Right hindlimb (tissue), 1 donor: ENCODE measurements at places on chromosomes 2 and 18.
A peak's percentile ranks its signal among the peaks of the same experiment; 100 is the strongest.

DNA sequence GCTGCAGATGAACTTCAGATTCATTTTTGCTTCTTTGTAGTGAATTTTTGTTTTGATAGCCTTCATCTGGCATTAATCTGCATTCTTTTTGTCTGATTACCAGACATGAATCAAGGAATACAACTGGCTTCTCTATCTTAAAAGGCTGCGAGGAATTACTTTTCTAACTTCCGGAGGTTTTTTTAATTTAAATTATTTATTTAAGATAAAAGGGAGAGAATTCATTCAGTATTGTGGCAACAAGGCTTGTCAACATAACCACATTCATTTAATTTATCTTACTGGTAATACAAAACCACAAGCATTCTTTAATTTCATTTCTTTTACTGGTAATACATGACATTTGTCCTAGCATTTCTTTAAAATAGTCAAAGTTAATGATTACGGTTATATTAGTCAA is 36.0 kb downstream of the CSRNP3 start:
- DNase-seq = no peak

- DNase-seq = no peak
Measured at GRCh38 chr2:174874085-174874484, 109.8 kb upstream of the CHRNA1 start.

GRCh38 chr2:177038787-177039484 is 173.7 kb upstream of the HNRNPA3 start:
- DNase-seq = no peak

DNA sequence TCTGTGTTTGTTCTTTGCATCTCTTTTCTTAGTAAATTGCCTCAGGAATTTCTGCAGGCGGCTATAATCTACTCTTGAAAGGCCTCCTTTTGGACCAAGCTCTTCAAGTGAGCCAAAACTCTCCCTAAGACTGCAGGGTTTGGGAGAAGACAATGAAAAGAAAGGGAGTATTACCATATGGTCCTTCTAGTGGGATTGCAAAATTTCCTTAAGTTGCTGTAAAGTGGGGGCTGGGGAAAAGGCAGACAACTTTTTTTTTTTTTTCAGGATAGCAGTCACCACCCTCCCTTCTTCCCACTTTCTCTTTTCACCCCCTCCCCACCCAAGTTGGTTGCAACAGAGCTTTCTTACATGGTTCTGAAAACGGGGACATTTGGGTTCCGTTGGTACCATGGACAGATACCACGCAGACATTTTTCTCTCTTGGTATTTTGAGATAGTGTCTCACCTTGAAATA is 183.7 kb downstream of the FHOD3 start:
- no peak for DNase-seq

GRCh38 chr2:67213677-67214402 is 183.3 kb upstream of the ETAA1 start:
- no peak for DNase-seq

DNA sequence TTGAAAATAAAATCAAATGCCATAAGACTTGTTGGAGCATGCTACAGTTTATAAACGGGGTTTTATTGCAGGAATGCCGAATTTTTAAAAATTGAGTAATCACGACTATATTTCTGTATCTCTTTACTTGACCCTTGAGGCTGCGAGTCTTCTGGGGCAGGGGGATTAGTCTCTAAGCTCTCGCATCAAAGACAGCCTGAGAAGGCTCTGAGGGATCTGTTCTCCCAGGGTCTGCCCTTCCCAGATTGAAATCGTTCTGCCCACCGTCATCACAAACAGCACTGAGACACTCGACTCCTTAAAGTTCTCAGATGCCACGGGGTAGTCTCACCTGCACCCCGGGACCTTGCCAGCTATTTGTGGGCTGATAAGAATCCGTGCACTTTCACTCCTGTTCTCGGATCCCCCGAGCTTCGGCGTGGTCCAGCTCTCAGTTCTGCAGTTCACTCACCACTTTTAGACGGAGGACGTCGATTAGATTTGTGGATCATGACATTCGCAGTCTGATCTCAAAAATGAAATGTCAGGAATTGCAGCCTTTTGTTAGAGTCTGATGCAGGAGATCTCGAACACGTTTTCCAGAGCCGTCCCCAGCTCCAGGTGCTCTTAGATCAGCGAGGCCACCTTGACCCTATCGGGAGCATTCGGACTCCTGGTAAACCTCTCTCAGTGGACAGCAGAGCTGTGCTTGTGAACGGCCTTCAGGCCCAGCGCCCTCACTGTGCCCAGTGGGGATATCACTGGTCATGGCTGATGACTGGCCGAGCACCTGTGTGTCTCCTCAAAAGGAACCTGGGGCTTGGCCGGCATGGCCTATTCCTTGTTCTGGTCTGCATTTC is 43.0 kb downstream of the TWIST2 start:
- no peak for DNase-seq

DNA sequence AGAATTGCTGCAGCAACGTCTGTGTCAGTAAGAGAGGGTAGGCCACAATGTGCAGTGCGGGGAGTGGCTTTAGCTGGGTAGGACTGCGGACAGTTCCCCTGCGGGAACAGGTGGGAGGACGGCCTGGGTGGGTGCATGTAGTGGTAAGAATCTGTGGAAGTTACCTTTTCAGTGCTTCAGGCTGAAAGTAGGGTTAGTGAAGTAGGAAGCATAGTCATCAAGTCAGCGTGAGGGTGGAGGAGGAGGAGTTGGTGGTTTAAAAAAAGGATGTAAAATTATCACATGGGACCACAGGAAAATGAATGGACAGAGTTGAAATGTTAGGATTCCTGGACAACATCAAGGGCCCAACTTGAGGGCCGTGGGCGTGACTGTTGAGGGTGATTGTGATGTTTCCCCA is 13.2 kb downstream of the CEP192 start:
- no peak for DNase-seq

GRCh38 chr18:45136381-45137086 is 455.8 kb downstream of the SETBP1 start:
- no peak for DNase-seq

DNA sequence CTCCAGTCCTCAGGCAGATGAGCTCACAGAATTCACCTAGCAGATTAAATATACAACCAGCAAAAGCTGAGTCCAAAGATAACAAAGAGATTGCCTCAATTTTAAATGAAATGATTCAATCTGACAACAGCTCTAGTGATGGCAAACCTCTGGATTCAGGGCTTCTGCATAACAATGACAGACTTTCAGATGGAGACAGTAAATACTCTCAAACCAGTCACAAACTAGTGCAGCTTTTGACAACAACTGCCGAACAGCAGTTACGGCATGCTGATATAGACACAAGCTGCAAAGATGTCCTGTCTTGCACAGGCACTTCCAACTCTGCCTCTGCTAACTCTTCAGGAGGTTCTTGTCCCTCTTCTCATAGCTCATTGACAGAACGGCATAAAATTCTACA is 86.0 kb downstream of the PTRHD1 start:
- no peak for DNase-seq

DNA sequence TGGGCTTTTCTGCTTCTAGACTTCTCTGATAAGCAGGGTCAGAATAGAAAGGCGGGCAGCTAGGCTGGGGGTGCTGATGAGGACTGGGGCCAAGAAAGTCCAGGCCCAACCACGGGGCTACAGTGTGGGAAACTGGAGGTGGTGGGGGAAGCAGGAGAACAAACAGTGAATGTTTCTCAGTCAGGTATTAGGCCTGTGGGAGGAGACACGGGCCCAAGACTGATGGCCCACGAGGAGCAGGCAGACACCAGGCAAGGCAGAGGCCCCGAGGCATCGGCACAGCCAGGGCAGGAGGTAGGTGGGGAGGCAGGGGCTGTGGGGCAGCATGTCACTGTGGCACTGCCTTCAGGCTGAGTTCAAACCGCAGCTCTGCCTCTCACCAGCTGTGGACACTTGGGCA is 40.7 kb downstream of the KCNIP3 start:
- no peak for DNase-seq

DNA sequence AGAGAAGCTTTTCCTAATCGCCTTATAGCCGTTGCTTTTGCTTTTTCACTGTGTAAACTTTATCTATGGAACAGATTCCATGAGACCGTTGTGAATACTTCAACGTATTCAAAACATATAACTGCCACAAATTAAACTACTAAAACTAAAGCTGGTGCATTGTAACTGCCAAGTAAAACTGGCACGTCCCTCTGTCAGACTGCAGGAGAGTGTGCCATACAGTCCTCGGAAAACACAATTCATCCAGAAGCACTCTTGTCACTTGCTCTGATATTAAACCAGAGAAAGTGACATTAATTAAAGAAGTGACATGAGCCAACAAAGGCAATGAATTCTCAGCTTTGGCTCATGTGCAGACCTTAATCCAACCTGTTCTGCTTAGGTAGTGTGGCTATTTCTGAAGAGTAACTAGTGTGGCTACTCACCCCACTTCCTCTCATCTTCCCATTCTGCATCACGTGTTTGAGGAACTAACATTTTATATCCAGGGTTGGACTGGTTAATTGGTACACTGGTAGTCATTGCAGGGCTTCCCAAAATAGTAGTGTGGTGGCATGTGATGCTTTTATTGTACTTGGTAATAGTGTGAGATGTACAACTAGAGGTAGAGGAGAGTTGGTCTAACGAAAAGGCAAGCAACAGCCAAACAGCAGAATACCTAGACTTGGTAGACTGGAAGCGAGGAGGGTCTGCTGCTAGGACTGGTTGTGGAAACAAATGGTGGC is 9.7 kb downstream of the VRK2 start:
- DNase-seq = no peak

- DNase-seq = no peak
Measured at GRCh38 chr2:10126632-10127026, 4.1 kb downstream of the RRM2 start.

GRCh38 chr2:140808820-140809219 is 1322.0 kb downstream of the LRP1B start:
- no peak for DNase-seq

GRCh38 chr18:3603421-3604234 is 153.7 kb downstream of the TGIF1 start:
- peak; percentile 73 for DNase-seq

- DNase-seq = no peak
Measured at GRCh38 chr18:33761363-33761762, 183.3 kb downstream of the ASXL3 start.

DNA sequence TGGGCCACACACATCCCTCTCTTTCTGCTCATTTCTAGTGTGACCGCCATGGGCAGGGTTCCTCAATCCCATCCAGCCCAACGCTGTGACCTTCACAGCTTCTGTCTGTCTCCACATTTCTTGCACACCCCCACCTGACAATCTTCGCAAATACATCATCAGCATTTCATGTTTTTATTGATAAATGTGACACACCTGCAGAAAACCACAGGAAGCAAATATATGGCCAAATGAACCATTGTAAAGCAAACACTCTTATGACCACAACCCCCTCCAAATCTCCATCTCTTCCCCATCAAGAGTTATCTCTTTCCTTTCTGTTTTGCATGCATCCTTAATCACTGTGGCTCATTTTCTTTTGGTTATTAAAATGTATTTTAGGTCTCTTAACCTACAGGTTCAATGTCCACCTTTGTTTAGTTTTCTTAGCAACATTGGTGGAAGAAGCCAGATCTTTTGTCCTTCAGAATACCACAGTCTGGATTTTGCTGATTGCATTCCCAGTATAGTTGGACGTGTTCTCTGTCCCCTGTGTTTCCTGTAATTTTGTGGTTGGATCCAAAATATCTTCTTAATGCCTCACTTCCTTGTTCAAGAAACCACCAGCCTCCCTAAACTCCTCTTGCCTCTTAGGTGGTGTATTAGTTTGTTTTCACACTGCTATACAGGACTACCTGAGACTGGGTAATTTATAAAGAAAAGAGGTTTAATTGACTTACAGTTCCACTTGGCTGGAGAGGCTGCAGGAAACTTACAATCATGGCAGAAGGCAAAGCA is 9.8 kb upstream of the NCK2 start:
- no peak for DNase-seq

- DNase-seq = no peak
Measured at GRCh38 chr2:7801212-7801611, 880.6 kb upstream of the ID2 start.

- no peak for DNase-seq
Measured at GRCh38 chr2:238509151-238509835, 82.6 kb downstream of the ASB1 start.

- no peak for DNase-seq
Measured at GRCh38 chr18:75172299-75173124, 36.4 kb downstream of the PTGR3 start.

DNA sequence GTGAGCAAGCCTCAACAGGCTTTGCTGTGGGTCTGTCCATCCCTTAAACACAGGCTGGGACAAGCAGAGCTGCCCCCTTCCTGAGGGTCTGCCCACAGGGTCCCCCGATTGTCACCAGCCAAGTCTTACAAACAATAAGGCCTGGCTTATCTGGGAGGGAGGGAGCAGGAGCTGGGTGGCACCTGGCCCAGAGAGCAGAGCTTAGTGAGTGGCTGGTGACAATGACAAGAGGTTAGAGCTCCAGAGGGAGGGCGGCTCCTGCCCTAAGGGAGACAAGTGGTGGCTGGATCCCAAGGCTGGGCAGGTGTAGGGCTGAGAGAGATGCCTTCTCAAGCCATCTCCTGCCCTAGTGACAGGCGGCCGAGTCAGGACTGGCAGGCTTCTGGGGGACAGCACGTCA is 125.5 kb downstream of the KLHL29 start:
- DNase-seq = no peak

DNA sequence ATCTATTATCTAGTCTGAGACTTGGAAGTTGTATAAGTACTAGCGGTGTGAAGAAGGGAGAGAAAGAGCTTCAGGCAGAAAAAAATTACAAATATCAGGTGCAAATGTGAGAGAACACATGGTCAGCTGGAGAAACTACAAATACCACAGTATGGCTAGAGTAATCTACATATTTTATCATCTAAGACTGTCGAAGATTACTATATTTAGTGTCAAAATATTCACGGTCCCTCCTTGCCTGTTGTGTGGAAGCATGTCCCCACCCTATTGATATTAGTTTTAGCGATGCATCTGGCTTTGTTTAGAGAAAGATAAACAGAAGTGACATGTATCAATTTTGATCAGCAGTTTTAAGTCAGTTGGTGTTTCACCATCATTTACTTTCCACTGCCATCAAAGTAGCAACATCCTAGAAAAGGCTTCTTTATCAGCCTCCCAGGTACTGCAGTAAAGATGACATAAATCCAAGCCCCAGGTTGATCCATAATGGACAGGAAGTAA is 90.5 kb upstream of the ITGA4 start:
- no peak for DNase-seq

- no peak for DNase-seq
Measured at GRCh38 chr2:10537522-10538199, 89.5 kb upstream of the ODC1 start.

DNA sequence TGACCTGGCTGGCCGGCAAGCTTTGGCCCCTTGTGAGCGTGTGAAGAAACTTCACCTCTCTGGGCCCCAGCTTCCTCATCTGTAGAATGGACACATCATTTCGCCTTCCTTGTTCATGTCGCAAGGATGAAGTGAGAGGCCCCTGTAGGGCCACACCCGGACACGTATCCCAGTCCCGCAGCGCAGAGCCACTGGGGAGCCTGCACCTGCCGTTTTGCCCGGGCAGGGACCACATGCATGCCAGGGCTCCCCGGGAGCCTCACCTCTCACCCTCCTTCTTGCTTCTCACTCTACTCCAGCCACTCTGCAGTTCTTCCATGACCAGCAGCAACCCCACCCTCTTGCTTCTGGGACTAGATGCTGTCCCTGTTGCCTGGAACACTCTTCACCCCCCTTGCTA is 77.5 kb downstream of the FAM168B start:
- DNase-seq = no peak
